Epithelial cell of esophagus (primary cell): ENCODE measurements at places on chromosomes 3 and 15.

DNA sequence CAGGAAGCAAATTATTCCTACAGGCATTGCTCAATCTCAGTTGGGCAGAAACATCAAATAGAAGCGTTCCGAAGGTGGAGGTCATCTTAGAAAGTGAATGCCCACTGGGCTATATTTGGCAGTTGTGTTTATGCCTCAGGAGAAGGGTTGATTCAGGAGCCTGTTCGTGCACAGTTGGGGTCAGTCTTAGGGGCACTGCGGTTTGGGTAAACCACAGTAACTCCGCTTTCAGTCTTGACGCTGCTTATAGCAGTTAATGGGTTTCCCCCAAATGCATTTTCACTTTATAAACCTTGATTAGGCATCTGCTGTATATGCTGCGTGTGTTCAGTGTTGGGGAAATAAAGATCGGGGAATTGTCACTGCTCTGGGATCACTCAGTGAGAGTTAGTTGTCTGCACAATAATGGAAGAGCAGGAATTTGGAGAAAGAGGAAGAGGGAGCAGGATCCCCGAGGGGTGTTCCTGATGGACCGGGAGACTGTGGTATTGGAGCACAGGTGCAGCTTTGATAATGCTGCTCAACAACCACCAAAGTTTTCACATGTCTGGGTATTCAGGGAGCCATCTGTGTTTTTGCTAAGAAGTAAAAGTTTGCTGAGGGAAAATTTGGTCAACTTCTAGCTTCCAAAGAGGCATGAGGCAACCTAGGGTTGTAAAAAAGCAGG, 124.3 kb upstream of the EIF1B start:
- no peak for DNase-seq

GRCh38 chr3:187334904-187335303, 33.3 kb upstream of the RTP4 start:
- no peak for DNase-seq

GRCh38 chr3:172138792-172139507, 99.6 kb downstream of the FNDC3B start:
- DNase-seq, result peak; percentile 71

GRCh38 chr15:71649894-71650293, 160.5 kb upstream of the NR2E3 start:
- DNase-seq, result peak; percentile 86

DNA sequence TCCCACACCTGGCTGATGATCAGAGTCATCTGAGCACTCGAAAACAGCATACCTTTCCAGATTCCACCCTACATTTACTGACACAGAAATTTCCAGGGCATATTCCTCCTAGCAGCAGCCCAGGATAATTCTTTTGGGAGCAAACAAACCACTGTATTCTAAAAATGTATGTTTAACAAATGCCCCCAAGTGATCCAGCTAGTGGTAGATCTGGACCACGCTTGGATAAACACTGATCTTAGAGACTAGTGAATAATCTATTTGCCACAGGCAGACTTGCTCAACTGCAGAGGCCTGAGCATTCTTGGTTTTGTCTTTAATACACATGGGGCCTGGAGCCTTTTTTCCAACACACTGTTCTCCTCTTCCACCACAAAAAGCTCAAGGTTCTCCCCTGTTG, 89.6 kb downstream of the TM4SF4 start:
- no peak for DNase-seq

DNA sequence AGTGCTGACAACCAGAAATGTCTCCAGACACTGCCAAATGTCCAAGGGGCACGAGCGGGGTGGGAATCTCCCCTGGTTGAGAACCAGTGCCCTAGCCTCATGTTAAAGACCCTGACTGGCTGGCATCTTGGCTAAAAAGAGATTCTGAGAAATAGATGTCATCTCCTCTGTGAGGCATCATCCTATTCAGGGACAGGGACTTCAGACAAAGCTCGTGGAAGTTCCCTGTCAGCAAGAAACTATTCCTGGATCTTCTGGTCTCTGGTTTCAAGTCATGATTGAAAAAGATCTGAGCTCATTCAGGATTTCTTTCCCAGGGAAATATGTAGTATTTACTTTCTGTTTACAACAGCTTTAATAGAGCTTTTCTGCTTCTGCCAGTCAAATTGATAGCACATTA, 10.8 kb downstream of the WDR5B start:
- DNase-seq, result no peak

GRCh38 chr3:181230258-181230657, 240.7 kb upstream of the DNAJC19 start:
- DNase-seq, result no peak

DNA sequence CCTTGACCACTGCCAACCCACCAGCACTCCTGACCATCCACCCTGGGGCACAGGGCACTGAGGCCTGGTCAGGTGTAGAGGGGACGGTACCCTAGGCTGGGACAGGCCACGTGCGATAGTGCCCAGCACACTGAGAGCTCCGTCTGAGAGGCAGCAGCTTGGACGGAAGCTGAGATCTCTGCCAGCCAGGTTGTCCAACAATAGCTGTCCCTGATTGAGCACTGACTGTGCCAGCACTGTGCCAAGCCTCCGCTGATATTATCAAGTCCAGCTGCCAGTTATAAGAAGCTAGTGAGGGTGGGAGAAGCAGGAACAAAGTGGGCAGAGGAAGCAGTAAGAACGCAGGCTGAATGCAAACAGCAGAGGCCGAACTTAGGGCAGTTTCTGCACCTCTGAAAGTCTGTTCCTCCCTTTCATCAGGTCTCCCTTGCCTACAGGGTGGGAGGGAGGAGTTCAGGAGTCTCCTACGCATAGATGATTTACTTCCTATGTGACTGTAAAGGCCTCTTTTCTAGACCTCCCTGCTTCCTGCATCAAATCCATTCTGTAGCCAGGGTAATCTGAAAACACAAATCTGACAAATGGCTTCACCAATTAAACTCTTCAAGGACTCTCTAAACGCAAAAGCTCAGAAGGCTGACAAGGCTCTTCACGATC, 29.7 kb downstream of the MRPS11 start:
- DNase-seq, result no peak

GRCh38 chr3:109346099-109346498, 8.8 kb upstream of the DPPA4 start:
- DNase-seq, result no peak

DNA sequence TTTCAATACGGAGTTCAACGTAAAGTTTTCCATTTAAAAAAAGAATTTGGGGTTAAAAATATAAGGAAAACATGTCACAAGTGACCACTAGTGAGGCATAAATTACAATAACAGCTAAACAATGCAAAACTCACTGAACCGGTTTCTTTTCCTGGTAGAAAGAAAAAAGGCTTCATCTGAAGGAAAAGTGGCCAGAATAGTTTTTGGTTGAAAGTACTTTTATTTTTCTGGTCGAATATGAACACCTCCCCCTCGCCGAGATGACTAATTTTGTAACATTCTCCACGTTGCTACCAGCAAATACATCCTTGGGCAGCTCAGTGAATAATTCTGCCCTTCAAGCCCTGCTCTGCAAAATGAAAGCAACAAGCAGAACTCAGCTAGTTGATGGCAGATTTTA, 3.9 kb upstream of the SRGAP3 start:
- peak; percentile 69 for DNase-seq

GRCh38 chr3:186452517-186452916, 90.5 kb upstream of the DGKG start:
- DNase-seq, result peak; percentile 59

GRCh38 chr3:127999509-128000106, 52.6 kb upstream of the SEC61A1 start:
- DNase-seq, result no peak

GRCh38 chr3:31671976-31672375, 139.3 kb downstream of the STT3B start:
- peak; percentile 16 for DNase-seq
